ENCODE measurements at places on chromosomes 4 and X.
A peak's percentile ranks its signal among the peaks of the same experiment; 100 is the strongest.

DNA sequence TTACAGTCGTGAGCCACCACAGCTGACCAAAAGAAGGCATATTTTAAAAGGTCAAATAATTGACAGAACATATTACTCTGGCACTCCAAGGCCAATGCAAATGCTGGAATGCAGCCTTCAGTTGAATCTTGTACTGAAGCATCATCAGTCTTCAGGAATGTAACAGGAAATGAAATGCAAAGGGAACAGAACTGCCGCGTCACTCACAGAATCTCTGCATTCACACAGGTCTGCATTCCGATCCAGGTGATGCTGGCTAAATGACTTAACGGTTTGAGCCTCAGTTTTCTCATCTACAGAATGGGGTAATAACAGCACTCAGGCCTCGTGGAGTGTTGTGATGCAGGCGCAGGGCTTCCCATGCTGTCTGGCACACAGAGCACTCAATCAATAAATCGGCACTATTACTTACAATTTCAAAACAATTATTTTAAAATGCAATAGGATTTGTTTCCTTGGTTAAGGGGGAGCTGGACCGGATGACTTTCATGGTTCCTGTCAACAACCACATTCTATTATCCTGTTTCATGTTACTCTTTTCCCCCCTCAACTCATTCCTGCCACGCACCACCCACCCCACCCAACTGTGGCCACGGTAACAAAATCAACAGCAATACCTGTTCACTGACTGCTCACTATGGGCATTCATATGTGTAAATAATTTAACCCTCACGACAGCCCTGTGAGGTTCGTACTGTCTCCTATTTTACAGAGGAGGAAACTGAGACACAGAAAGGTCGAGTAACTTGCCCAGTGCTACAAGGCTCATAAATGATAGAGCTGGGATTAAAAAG lies 32.4 kb downstream of the IGFBP7 start:
- DNase-seq = no peak

DNA sequence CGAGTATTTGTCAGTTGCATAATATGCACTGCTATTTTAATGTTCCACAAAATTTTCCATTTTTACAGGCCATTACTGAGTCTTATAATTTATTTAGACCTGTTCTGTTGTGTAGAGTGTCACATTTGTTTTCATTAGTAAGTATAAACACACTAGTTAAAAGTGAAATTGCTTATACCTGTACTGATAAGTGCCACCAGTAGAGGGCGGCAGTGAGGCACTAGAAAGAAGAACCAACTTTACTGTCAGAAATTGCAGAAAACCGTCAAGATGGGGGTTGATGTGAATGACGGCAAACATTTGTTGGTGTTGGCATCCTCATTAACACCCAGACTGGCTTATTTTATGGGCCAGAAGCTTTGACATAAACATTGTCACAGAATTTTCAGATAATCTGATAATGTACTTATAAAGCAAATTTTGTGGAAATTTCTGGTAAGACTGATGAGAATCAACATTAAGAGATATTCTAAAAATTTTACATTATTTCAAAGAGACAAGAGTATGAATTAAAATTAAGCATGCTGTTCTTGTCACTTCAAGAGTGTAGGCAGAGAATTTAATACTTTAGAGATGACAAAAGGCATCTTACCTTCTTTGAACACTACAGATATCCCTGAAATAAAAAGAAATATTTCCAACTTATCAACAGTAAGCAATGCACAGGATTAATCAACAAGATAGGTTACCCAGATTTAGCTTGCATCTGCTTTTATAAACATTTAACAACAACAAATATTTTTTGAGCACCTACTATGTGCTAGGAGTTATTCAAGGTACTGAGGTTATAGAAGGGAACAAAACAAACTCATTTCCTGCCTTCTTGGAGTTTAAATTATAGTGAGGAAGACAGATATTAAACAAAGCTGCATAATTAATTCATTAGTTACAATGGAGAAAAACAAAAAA lies 24.9 kb downstream of the ALPK1 start:
- peak; percentile 26 for DNase-seq

DNA sequence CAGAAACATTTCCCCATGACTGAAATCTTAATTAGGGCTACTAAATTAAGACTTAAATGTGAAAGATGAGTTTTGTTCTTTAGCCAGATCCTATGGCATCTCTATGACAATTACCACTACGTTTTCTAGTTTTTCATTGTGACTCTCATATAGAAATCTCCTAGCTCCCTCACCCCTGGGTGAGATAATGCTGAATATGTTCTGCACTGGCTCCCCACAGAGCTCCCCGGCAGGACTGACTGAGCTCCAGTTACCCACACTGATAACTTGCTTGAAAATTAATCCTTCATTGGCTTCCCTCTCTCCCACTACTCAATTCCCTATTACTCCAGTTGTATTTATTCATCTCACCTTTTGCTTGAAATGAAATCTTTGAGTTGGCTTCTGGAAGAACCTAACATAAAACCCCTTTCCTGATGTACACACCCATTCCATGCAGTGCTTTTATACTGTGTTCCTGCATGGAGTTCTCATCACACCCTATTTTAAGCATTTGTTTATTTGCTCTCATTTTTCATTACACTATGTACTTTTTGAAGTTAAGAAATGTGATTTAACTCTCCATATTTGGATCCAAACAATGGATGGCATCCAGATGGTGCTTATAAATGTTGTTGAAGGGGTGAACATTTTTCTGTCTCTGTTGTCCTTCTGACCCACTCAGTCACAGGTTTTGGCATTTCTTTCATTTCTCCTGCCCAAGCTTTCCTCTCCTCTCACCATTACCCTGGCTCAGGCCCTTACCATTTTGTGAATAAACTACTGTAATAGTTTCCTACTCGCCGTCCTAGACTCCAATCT lies 623.4 kb downstream of the SPRY1 start:
- DNase-seq = no peak

- no peak for DNase-seq
These were observed 52.7 kb downstream of the CPLX1 start for GRCh38 chr4:773214-773613.

DNA sequence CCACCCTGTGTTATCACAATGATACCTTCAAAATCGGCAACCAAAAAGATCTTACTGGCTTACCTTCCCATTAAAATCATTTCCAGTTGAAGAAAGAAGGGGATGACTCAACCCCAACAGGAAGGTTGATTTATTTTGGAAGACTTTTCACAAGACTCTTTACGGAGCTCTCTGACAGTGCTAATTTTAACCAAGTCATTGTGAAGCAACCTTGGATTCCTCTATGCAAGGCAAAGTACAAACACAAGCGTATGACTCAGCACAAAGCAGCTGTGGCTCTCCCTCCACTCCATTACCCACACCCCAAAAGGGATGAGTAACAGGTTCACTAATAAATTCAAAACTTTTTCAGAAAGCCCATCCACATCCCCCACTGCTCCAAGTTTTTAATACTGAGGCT lies 213.8 kb upstream of the FGF13 start:
- DNase-seq = no peak

GRCh38 chrX:155966876-155967275 lies 30.6 kb upstream of the IL9R start:
- no peak for DNase-seq

- no peak for DNase-seq
These were observed 148.6 kb upstream of the TTC29 start for GRCh38 chr4:147094238-147094637.

DNA sequence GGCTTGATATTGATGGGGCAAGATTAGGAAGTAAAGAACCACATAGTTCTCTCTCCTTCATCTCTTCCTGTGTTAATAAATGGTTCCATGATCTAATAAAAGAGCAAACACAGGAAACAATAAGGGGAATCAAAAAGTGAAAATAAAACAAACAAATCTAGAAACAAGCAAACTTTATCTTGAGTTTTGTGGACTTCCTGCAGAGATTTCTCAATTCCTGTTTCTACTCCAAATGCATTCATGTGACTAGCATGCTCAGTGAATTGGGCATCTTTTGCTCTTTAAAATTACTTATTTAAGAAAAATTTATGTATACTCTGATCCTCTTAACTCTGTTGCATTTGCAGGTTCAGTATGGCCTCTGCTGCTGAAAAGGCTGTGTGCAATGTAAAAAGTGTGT lies 682.0 kb downstream of the KCTD8 start:
- no peak for DNase-seq

- DNase-seq = no peak
These were observed 43.1 kb downstream of the BTC start for GRCh38 chr4:74751247-74751646.

DNA sequence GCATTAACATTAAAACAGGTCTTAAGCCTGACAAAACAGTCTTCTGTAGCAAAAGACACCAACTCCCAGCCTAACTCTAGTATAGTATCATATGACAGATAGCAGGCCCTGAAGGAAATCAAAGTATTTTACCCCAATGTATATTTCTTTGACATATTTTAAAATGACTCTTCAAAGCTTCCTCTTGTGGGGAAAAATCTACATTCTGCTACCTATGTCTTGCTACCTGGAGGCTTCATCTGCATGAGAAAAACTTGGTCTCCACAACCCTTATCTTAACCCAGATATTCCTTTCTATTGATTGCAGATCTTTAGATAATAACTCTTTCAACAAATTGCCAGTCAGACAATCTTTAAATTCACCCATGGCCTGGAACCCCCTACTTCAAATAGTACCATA lies 1620.4 kb downstream of the PCDH7 start:
- no peak for DNase-seq

DNA sequence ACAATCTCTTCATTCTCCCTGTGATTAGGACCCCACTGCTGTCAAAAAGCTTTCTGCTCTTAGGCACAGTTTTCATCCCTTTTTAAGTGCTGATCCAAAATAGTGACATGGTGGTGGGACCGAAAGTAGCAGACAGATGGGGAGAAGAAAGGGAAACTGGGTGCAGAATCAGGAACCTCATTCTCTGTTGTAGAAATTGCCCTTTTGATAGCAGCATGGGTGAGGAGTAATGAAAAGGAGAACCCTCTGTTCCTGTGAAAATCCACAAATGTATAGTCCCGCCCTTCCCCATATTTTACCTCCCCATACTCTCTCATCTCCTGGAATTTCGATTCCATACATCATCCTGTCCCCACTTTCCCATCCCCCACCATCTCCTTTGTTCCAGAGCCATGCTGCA lies 126.5 kb downstream of the STIM2 start:
- DNase-seq = no peak

- DNase-seq = no peak
These were observed 31.6 kb upstream of the LSM6 start for GRCh38 chr4:146143888-146144287.

GRCh38 chr4:633976-634598 lies 8.7 kb downstream of the PDE6B start:
- DNase-seq = no peak

- DNase-seq = no peak
These were observed 897.3 kb upstream of the TENM3 start for GRCh38 chr4:181345931-181346330.

GRCh38 chr4:138774940-138775339 lies 240.6 kb upstream of the NOCT start:
- DNase-seq = no peak

DNA sequence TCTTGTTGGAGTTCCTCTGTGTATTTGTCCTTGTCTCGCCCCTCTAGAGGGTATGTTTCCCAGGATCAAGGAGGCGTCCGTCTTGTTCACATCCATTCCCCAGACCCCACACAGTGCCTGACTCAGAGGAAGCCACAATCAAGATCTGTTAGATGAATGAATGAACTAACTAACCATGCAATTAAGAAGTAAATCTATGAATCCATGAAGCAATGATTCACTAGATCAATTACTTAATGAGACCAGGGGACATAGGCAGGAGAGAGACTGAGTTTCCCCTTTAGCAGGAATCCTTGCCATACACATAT lies 11.9 kb downstream of the BLOC1S4 start:
- no peak for DNase-seq

GRCh38 chrX:45232139-45232538 lies 31.5 kb upstream of the DIPK2B start:
- no peak for DNase-seq

- DNase-seq = no peak
These were observed 57.1 kb upstream of the NKX1-1 start for GRCh38 chr4:1463088-1463926.

- no peak for DNase-seq
These were observed 50.4 kb downstream of the USP11 start for GRCh38 chrX:47283015-47283771.

GRCh38 chr4:155883895-155884294 lies 17.8 kb upstream of the ASIC5 start:
- no peak for DNase-seq

DNA sequence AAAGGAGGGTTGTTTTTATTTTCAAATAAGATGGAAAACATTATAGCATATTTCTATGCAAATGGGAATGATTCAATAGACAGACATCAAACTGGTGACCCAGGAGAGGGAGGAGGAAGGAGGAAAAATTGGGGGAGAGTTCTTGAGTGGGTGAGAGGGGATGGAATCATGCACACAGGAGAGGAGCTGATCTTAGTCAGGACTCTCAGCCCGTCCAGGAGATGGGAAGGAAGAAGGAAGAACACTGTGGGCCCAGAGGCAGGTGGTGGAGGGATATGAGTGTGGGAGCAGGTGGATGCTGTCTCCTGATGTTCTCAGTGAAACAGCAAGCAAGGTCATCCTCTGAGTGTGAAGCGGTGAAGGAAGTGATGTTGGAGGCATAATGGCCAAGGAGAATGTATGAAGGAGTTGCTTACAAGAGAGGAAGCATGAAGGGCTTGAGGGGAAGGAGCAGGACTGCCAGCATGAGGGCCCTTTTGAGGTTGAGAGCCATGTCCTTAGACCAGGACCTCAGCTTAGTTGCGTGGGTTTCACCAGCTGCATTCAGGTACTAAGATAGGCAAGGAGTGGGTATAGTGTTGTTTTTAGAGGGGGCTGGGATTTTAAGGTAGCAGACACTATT lies 161.7 kb upstream of the NAP1L5 start:
- DNase-seq = no peak

DNA sequence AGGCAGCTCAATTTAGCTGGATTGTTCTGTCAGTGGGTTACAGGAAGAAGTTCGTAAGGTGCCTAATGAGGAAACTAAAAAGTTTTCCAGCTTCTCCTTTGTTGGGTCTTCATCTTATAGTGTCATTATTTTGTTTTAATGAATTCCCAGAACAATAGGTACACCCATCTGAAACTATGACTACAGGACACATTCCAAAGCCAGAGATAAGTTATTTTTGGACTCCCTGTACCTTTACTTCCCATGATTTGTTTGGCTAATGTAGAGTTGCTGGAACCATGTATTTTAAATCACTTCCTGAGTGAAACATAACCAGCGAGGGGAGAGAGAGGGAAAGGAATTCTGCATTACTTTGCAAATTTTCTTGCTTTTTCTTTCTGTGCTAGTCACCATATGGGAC lies 114.0 kb downstream of the CLCN5 start:
- no peak for DNase-seq

GRCh38 chr4:90186229-90186628 lies 59.0 kb downstream of the CCSER1 start:
- no peak for DNase-seq

DNA sequence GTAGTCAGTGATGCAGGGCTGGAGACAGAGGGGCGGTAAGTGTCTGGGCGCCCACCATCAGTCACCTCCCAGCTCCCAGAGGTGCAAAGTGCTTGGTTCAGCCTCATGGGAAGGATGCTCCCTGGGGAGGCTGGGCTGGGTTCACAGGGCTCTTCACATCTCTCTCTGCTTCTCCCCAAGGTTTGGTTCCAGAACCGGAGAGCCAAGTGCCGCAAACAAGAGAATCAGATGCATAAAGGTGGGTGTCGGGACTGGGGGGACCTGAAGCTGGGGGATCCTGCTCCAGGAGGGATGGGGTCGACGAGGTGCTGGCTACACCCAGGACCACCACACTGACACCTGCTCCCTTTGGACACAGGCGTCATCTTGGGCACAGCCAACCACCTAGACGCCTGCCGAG lies 10.1 kb downstream of the SHOX start:
- no peak for DNase-seq

- DNase-seq = no peak
These were observed 14.1 kb downstream of the PAPSS1 start for GRCh38 chr4:107705742-107706556.

Measured in stimulated activated CD8-positive, alpha-beta memory T cell treated with anti-CD3 and anti-CD28 coated beads, Interleukin-12 subunit alpha, Interleukin-12 subunit beta, amount 100 ng/mL, for 4 hours (primary cell).